Activated CD8-positive, alpha-beta T cell treated with anti-CD3 and anti-CD28 coated beads for 36 hours (primary cell): ENCODE measurements at places on chromosomes 5 and 9. TPM values are rescaled to one million over a fixed set of nuclear protein-coding genes. Genes with fewer than 3 reads are reported as not detected.

DNA sequence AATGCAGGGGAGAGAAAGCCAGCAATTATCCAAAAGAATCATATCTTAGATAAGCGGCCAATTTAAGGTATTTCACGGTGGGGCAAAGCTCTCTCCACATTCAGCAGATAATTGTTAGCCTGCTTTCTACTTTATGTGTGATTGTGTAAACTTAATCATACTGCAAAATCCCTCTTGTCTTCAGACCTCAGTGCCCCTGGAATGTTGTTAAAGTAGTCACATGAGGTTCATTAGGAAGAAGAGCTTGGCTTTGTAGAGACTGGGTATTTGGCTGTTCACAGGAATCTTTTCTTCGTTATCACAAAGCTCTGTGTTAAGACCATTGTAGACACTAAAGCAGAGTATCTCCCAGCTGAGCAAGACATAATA lies 127.0 kb downstream of the RFK start:
- no peak for DNase-seq

SPATA31E1 gene
- total RNA-seq = not detected

- no peak for DNase-seq
Measured at GRCh38 chr5:141608557-141608956, 10.2 kb downstream of the DIAPH1 start.

GRCh38 chr5:75654693-75655295 lies 43.5 kb downstream of the ANKDD1B start:
- DNase-seq = no peak

GRCh38 chr5:161332343-161332742 lies 214.2 kb downstream of the GABRB2 start:
- DNase-seq = no peak

C9orf57 gene
- not detected for total RNA-seq

DNA sequence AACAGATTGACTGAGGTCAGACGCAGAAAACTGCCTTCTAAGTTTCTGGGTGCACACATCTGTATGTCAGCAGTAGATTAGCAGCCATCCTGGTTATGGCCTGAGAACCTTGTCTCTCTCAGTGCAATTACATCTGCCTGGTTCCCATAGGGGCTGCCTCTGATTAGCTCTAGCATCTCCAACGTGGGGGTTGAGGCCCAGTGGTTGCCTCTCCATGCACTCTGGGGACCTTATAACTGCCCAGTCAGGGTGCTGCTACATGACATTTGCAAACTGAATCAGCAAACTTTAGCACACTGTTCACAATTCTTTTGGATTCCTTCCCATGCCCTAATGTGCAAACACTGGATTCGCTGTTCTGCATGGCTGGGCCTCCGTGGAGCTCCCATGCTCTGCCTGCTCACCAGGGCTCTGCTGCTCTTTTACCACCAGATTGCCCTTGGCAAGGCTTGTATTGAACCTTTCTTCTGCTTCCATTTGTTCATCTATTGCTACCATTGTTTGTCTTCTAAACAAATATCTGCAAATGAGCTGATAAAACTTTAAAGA lies 36.2 kb downstream of the SNX18 start:
- DNase-seq = no peak

PAEP gene
- not detected for total RNA-seq

PAIP1 gene
- 44.6 TPM for total RNA-seq

IFNE gene
- not detected for total RNA-seq

GRCh38 chr5:159641371-159642039 lies 274.8 kb upstream of the ADRA1B start:
- no peak for DNase-seq

- DNase-seq = no peak
Measured at GRCh38 chr5:112555691-112556090, 136.6 kb upstream of the EPB41L4A start.

- no peak for DNase-seq
Measured at GRCh38 chr9:69391946-69392345, 66.9 kb downstream of the ENTREP1 start.

DNA sequence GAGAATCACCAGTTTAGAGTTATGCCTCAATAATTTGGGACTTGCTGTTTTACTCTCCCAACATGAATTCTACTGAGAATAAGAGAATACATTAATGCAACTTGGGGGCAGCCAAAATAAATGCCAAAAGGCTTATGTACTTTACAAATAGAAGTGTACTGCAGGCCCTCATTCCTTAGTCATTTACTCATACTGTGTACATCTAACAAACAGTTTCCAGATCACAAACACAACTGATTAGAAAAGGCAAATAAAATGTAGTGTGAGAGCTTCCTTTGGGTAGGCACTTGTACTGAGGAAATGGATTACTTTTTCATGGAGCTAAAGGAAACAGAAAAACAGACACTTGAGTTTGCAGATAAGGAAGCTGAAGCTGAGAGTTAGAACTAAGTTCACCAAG lies 12.6 kb downstream of the ANKDD1B start:
- DNase-seq = no peak

DNA sequence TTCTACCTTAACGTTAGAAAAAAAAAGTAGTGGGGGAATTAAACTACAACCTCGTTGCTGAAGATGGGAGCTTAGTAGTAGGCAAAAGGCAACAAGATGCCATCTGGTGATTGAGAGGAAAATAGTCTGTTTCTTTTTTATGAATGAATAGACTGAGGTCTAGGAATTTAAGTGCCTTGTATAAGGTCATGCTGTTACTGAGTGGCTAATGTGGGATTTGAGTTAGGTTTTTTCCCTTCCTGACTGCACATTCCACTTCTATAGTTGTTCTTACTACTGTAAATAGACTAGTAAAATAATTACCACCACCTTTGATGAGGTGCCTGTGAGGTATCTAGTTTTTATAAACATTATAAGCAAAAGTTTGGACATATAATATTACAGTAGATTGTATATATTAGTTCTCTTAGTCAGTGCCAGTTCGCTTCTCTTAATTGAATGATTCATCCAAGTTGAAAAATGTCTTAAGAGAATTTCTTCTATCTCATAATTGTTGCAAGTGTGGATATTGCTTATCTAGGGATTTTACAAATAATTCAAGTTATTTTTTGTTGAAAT lies 19.1 kb downstream of the FSD1L start:
- no peak for DNase-seq

DNA sequence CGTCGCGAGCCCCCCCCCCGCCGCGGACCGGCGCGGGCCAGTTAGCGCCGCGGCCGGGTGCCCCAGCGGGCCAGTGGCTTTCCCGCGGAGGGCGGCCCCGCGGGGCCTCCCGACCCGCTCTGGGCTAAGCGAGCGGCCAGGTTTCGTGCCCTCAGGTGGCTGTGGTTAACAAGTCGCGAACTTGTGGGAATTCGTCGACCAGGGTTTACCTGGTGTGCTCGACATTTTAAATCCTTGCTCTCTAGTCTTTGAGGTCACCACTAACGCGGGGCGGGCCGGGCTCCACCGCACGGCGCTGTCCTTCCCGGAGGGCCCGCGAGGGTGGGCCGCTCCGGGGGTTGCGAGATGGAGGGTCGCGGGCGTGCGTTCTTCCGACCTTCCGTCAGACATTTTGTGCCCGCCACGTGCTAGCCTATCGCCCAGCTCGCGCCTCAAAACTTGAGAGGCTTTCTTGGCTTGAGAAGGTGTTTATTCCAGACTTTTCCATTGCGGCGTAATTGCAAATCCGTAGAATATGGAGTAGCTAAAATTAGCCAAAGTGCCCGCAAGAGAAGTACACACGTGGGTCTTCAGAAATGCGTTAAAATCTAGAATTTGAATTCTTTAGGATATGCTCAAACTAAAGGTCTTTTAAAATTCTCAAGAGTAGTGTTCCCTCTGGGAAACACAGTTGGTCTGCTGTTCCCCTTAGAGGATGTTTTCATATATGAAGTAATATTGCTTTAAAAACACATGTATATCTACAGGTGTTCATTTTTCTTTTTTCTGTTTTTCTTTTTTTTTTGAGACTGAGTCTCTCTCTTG lies 2.1 kb downstream of the ANP32B start:
- peak; percentile 63 for DNase-seq

DNA sequence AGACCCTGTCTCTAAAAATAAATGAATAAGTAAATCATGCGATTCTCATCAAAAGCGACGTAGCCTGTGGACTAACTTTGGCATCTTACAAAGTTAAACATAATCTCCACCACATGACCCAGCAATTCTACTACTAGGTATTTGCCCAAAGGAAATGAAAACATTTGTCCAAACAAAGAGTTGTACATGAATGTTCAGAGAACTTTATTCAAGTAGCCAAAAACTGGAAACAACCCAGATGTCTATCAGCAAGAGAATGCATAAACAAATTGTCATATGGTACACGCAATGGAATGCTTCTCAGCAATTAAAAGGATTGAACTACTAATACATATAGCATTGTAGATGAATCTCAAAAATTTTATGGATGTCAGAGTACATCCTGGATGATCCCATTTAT lies 82.6 kb downstream of the ADRB2 start:
- no peak for DNase-seq

GRCh38 chr5:132026516-132027008 lies 15.1 kb upstream of the ACSL6 start:
- peak; percentile 82 for DNase-seq

- DNase-seq = no peak
Measured at GRCh38 chr5:109868737-109869136, 179.0 kb downstream of the MAN2A1 start.

DNA sequence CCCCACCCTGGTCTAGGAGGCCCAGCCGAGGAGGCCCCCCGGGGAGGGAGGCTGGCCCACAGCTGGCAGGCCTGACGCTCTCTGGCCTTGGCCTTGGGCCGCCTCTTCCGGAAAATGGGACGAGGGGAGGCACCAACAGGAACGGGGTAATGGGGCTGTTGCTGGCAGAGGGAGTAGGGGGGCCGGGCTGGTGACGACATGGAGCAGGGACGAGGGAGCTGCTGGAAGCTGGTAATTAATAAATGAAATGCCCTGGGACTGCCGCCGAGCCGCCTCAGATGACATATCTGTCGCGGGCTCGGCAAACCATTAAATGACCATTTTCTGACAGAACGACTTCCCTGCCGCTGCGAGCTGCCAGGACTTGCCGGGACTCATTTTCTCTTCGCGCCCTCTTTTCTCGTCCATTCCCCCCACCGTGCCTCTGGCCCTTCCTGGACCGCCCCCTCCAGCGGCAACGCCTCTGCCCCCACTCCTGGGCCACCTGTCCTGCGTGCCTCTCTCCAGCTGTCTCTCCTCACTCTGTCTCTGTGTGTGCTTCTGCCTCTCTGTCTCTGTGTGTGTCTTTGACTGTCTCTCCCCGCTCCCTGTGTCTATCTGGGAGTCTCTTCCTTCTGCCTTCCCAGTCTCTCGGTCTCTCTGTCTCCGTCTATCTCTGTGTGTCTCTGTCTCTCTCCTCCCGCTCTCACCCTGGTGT lies 215.7 kb downstream of the PAX5 start:
- no peak for DNase-seq

DNA sequence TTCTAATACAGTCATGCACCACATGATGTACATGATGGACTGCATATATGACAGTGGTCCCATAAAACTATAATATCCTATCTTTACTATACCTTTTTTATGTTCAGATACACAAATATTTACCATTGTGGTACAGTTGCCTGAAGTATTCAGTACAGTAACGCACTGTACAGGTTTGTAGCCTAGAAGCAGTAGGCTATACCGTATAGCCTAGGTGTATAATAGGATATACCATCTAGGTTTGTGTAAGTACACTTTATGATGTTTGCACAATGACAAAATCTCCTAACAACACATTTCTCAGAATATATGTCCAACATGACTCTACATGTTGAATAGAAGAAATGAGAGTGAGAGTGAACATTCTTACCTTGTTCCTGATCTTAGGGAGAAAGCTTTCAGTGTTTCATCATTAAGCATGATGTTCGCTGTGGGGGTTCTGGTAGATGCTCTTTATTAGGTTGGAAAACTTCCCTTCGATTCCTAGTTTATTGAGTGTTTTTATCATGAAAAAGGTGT lies 31.8 kb downstream of the AMBP start:
- DNase-seq = no peak

GRCh38 chr5:90985341-90985740 lies 397.8 kb downstream of the ARRDC3 start:
- DNase-seq = no peak

GRCh38 chr5:912280-913091 lies 19.8 kb downstream of the TRIP13 start:
- peak; percentile 76 for DNase-seq

GRCh38 chr5:143426437-143426991 lies 23.0 kb upstream of the NR3C1 start:
- peak; percentile 7 for DNase-seq

DNA sequence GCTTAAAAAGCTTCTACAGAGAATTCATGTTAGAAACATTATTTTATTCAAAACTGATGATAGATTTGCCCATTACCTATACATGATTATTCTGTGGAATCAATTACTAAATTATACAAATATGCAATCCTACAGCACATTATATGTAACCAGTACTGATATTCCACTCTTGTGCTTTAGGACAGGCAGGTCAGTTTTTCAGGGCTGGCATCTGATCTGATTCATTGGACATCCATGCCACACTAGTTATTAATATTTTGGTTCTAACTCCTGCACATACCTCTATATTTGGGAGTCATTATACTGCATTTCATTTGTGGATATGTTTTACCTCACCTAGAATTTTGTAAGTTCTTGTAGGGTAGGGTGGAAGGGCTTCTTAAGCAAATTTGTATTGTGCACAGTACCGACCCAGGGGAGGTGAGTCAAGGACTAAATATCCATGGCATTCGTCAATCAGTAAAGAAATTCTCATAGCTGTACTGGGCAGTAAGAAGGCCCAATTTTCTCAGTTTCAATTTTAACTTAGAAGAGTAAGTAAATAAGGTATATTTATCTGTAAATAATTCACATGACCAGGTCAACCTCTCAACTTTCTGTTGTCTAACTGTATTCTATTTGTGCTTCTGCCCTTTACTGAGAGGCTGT lies 33.5 kb downstream of the ELOVL7 start:
- DNase-seq = no peak

GRCh38 chr9:111900151-111900857 lies 3.7 kb downstream of the UGCG start:
- no peak for DNase-seq

DNA sequence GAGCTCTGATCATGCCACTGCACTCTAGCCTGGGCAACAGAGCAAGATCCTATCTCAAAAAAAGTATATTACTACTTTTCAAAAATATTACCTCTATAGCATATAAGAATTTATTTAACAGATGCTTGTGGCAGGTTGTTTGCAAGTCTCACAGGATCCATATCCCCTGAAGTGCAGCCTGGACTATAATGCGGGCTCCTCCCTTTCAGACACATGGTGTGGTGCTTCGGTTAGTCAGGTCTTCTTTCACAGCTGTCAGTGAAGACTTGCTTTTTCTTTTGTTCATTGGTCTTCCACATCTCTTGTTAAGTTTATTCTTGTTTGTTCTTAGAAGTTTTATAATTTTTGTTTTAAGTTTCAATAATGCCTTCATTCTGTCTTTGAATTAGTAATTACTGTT lies 9.4 kb upstream of the HRCT1 start:
- DNase-seq = no peak

GRCh38 chr5:32953694-32954093 lies 242.6 kb downstream of the NPR3 start:
- DNase-seq = no peak

MPDZ gene
- not detected for total RNA-seq
